Activated naive CD8-positive, alpha-beta T cell treated with anti-CD3 and anti-CD28 coated beads for 36 hours (primary cell): ENCODE measurements at places on chromosomes 16 and 17. TPM values are rescaled to one million over a fixed set of nuclear protein-coding genes. Genes with fewer than 3 reads are reported as not detected.

- H3K36me3 ChIP-seq = peaks cover 5% of the 10 kb centered on the region
- no peak for DNase-seq
- H3K27me3 ChIP-seq = no peaks in the 10 kb centered on the region
- H3K4me3 ChIP-seq = no peak overlapping the region
- H3K4me1 ChIP-seq = peaks cover 16% of the 10 kb centered on the region
These were observed 91.7 kb downstream of the LITAF start for GRCh38 chr16:11495066-11495407.

GRCh38 chr16:85931596-85932402, 32.8 kb downstream of the IRF8 start:
- H3K27me3 ChIP-seq = no peaks in the 10 kb centered on the region
- no peak overlapping the region for H3K4me3 ChIP-seq
- no peak overlapping the region for H3K27ac ChIP-seq
- peaks cover 7% of the 10 kb centered on the region for H3K36me3 ChIP-seq

DNA sequence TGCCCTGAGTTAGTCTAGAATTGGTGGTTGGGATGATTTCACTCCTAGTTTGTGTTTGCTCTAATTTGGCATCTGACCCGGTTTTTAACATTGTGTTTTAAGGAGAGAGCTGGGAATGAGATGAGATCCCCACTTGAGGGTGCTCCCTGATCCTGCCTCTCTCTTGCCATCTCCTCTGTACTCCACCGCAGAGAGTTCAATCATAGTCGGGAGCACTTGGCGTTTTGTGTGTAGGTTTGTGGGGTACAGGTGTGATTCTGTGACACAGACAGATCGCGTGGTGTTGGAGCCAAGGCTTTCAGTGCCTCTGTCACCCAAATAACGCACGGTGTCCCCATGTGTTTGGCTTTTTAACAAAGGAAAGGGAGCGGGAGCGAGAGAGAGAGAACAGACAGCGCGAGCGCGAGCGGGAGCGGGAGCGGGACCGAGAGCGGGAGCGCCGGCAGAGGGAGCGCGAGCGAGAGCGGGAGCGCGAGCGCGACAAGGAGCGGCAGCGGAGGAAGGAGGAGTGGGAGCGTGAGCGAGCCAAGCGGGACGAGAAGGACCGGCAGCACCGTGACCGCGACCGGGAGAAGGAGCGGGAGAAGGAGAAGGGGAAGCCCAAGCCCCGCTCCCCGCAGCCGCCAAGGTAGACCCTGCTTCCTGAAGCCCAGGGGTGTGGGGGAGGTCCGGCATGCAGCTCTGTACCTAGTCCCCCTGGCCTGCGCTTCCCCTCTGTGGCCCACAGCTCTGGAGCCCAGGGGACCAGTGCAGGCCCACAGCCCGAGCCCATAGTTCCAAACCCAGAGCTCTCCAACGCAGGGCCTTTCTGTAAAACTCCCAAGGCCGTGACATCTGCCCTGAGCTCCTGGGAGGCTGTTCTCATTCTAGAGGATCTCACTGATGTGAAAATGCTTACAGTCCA, 27.2 kb upstream of the IL17C start:
- no peaks in the 10 kb centered on the region for H3K27me3 ChIP-seq
- DNase-seq = no peak
- no peak overlapping the region for H3K27ac ChIP-seq
- H3K4me1 ChIP-seq = peaks cover 2% of the 10 kb centered on the region
- no peak overlapping the region for H3K4me3 ChIP-seq
- H3K36me3 ChIP-seq = peaks cover 18% of the 10 kb centered on the region

CLEC18C gene
- not detected for total RNA-seq

P2RX5 gene
- 32.0 TPM for total RNA-seq

KRTAP17-1 gene
- not detected for total RNA-seq

FADS6 gene
- total RNA-seq = not detected

GRCh38 chr16:3458852-3459361, 15.4 kb downstream of the NAA60 start:
- peak overlapping the region; percentile 88 for H3K27ac ChIP-seq
- H3K27me3 ChIP-seq = no peaks in the 10 kb centered on the region
- no peak for DNase-seq
- H3K36me3 ChIP-seq = peaks cover 2% of the 10 kb centered on the region

GRCh38 chr16:12971241-12971640, 69.8 kb downstream of the SHISA9 start:
- H3K4me3 ChIP-seq = no peak overlapping the region
- H3K4me1 ChIP-seq = no peaks in the 10 kb centered on the region
- peaks cover 3% of the 10 kb centered on the region for H3K27me3 ChIP-seq
- no peak for DNase-seq
- H3K36me3 ChIP-seq = no peaks in the 10 kb centered on the region
- H3K27ac ChIP-seq = no peak overlapping the region

DNA sequence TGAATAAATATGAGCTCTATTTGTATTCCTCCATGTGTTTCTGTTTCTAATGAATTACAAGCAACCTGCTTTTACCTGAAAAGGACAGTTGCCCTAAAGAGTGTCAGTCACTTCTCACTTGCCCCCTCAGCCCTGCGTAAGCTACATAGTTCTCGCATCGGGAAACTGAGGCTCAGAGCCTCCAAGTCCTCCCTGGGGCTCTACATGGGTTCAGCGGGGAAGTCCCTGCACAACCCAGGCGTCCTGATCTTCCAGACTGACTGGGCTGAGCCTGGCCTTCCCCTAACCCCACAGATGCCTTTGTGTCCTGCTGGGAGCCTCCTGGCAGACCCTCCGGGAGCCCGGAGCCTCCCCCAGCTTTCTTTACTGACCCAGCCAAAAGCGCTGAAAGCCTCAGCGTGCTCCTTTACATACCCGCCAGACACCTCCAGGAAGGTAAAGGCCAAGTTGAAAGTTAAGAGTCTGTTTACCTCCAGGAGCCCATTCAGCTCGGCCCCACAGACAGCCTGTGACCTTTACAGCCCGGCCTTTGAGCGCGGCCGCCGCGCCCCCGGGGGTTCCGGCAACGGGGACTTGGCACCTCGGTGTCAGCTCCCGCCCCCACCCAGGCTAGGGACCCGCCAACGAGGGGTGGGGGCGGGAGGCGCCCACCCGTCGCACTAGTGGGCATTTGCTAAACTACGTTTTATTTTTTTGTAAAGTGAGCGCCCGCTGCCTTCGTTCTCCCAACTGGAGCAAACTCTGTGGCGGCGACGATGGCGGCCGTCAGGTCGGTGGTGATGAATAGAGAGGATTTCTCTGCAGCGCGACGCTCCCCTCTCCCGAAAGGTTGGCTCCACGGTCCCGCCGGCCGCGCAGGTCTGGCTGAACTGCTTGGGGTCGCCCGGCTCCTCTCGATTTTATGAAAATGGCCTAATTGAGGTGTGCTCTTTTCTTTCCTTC, 4.4 kb upstream of the HOXB13 start:
- no peaks in the 10 kb centered on the region for H3K36me3 ChIP-seq
- no peak for DNase-seq
- peaks cover 29% of the 10 kb centered on the region for H3K4me1 ChIP-seq
- peak overlapping the region; percentile 50 for H3K4me3 ChIP-seq
- peaks cover 99% of the 10 kb centered on the region for H3K27me3 ChIP-seq
- H3K27ac ChIP-seq = no peak overlapping the region

- no peak overlapping the region for H3K27ac ChIP-seq
- no peak overlapping the region for H3K4me3 ChIP-seq
- no peaks in the 10 kb centered on the region for H3K27me3 ChIP-seq
These were observed 136.9 kb downstream of the RAB11FIP4 start for GRCh38 chr17:31528291-31528874.

PDIA2 gene
- not detected for total RNA-seq

DNA sequence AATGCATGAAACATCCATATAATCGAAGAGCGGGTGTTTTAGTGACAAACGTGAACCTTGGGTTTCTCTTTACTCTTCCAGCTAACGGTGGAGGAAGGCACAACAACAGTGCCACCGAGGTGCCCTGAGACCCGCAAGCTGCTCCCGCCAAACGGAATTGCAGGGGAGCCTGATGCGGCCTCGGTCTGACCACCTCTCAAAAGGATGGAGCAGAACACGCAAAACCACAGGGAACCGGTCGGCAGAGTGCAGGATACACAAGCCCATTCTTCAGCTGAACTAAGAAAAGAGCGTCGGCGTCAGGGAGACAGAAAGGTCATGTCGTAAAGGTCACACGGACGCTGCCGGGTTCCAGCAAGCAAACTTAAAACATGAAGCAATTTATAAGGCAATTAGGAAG, 109.5 kb upstream of the ZNF750 start:
- no peak for DNase-seq
- H3K36me3 ChIP-seq = peaks cover 69% of the 10 kb centered on the region
- H3K27ac ChIP-seq = peak overlapping the region; percentile 4
- H3K4me1 ChIP-seq = no peaks in the 10 kb centered on the region

DNA sequence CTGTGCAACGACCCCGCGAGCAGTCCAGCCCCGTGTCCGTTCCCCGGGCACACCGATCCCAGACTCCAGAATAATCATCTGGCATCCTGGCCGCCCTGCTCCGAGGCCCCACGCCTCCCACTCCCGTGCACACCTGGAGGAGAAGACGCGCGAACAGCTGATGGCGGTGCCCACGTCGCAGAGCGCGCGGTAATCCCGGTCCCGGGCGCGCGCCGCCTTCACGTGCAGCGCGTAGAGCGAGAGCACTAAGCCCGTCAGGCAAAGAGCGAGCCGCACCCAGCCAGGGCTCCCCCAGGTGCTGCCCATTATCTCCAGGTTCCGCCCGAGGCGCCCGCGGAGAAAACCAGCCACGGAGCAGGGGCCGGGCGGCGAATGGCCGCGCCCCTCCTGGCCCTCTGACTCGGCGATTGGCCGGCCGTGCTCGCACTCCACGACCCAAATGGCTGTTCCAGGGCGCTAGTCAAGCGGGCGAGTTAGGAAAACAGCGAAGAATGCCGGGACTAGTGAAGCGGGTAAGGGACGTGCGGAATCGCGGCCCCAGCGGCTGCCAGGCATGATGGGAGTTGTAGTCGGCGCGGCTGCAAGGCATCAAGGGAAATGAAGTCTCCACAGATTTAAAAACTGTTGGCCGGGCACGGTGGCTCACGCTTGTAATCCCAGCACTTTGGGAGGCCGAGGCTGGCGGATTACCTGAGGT, at the start of gene VKORC1:
VKORC1 (minus strand) TSS at position 374 of the 697 bp plus-strand sequence; CDS start at position 306, 68 bp downstream.
- no peaks in the 10 kb centered on the region for H3K27me3 ChIP-seq
- H3K36me3 ChIP-seq = peaks cover 12% of the 10 kb centered on the region
- H3K27ac ChIP-seq = peak within 1 kb of the TSS; percentile 93
- DNase-seq = peak; percentile 92
- H3K4me1 ChIP-seq = peaks cover 17% of the 10 kb centered on the region

SLC52A1 gene
- not detected for total RNA-seq

DNA sequence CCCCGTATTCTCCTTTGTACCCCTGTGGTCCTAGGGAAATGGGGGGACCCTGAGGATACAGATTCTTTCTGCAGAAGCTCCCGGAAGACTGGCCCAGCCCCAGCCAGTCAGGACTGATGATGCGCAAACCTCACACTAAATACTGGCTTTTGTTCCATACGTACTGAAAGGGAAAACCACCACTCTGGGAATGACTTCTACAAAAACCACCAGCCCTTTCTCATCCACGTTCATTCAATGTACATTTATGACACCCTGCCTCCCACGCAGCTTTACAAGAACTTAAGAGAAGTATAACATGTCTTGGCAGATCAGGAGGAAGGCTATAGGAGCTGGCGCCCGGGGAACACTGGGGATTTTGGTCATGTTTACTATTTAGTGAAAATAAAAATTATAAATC, 70.6 kb downstream of the MARCHF10 start:
- no peak for DNase-seq
- H3K27ac ChIP-seq = no peak overlapping the region
- H3K4me3 ChIP-seq = no peak overlapping the region

USP43 gene
- 0.40 TPM for total RNA-seq

DNA sequence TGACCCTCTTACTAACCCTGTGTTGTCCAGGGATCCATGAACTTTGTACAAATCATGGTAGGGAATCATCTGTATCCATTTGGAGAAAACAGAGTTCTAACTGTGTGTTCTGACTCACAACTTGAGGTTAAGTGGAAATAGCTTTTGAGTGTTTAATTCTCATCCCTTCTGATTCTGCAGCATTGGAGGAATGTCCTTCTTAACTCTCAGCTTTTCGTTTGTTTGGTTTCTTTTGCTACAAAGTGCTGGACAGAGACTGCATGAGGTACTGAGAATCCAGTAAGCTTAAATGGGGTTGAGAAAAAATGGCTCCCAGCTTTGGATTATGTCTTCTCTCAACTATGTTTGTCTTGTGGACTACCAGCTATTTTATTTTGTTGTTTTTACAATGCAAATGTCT, 352.1 kb upstream of the KIF2B start:
- no peaks in the 10 kb centered on the region for H3K36me3 ChIP-seq
- no peak overlapping the region for H3K27ac ChIP-seq
- no peak overlapping the region for H3K4me3 ChIP-seq
- no peaks in the 10 kb centered on the region for H3K4me1 ChIP-seq
- no peaks in the 10 kb centered on the region for H3K27me3 ChIP-seq

CMTM4 gene
- 2.8 TPM for total RNA-seq

- DNase-seq = no peak
- peak overlapping the region; percentile 96 for H3K4me3 ChIP-seq
- peak overlapping the region; percentile 97 for H3K27ac ChIP-seq
- peaks cover 5% of the 10 kb centered on the region for H3K36me3 ChIP-seq
These were observed 501 bp upstream of the AP2B1 start for GRCh38 chr17:35586569-35587073.

DNA sequence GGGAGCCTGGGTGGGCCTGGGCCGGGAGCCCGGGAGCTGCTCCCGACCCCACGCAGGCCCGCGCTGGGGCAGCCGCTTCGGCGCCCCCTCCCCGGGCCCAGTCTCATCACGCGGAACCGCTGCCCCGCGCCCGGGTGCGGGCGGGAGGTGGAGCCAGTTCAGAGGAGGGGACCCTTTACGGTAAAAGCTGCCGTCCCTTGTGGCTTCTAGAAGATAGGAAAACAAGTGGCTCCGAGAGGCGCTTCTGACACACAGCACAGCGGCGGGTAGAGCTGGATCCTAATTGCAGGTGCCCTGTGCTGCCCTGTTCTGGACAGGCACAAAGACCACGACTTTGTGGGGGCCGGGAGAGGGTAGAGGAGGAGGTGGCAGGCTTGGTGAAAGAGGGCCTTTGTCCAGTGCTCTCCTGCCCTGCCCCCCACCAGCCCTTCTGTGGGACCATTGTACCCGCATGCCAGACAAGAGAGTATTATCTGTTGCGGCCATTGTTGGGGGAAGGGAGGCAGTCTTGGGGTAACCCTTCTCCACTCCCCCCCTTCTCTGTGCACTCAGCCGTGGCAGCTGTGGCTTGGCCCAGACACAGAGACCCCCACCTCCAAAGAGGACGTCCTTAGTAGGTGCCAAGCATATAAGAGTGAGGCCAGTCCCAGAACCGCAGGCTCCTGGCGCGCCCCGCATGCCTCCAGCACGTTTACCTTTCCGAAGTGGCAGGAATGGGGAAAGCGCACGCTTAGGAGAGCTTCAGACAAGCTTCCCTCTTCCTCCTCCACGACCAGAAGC, 736 bp downstream of the CNP start:
- peak; percentile 51 for DNase-seq
- peak overlapping the region; percentile 88 for H3K27ac ChIP-seq
- H3K36me3 ChIP-seq = peaks cover 14% of the 10 kb centered on the region
- peaks cover 33% of the 10 kb centered on the region for H3K4me1 ChIP-seq
- peak overlapping the region; percentile 82 for H3K4me3 ChIP-seq

ABCA3 gene
- 4.0 TPM for total RNA-seq

DNA sequence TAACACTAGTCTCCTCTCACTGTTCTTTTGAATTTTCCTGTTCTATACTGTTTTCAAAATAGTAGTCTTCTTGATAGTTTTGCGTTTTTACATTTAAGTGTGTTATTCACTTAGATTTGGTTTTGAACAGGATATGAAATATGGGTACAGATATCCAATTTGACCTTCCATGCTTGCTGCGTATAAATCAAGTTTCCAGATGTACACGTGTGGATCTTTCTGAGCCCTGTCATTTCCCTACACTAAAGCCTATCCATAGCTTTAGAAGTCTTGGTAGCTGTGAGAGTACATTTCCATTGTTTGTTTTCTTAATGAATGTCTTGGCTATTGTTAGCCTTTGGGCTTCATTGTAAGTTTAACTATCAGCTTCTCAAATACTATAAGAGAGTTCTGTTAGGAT, 20.4 kb downstream of the CYLD start:
- peaks cover 49% of the 10 kb centered on the region for H3K36me3 ChIP-seq
- H3K4me3 ChIP-seq = no peak overlapping the region
- no peak overlapping the region for H3K27ac ChIP-seq
- no peaks in the 10 kb centered on the region for H3K27me3 ChIP-seq
